NCI-H2081 (cell line): ENCODE measurements at places on chromosomes 7 and 10.

DNA sequence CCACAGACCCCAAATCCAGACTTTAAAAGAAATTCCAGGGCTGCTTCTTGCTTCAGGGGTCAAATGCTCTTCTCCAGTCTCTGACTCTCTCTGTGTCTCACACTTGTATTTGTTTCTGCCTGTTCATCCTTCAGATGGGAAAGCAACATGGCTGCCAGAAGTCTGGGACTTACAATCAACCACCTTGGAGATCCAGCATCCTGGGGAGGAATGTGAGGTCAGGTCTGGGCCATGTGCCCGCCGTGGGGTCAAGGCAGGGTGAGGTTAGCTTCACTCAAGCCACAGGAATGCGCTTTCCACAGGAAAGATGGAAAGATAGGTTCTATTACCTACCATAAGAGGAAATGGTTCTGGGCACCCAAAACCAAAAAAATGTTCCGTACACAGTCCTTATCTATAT, 34.3 kb upstream of the NPVF start:
- DNase-seq = no peak

- DNase-seq = no peak
These were observed 102.0 kb upstream of the ARMC3 start for GRCh38 chr10:22825841-22826240.

DNA sequence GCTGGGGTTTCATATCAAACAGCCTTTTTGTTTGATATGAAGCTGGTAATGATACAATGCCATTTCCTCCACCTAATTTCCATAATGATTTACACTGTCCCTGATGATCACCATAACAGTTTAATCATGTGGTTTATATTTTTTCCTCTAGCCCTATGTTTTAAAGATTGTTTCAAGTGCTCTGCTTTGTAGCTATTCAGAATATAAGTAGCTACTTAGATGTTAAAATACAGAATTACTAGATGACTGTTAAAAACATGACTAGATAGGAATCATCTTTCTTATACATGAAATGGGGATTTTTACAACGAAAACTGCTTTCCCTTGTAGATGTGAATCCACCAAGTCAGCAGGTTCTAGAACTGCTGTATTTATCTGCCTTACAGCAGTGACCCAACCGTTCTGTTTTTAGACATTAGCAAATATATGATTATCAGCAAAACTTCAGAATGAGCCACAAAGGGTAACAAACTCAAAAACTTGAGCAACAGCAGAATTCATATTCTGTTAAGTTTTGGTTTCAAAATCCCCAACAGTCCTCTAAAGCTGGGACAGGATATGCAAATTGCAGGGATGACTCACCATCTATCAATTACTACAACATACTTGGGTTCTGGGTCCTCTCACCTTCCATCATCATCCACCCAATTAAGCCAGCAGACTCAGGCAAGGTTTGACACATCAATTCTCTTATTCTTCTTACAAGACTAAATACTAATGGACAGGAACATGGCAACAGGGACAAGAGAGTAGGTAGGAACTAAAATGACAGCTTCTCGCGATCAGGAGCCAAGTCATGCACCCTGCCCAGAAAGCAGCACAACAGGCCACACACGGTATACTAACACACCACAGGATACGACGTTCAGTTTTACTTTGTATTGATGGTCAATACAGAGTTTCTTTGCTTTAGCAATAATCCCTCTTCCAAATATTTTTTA, 83.9 kb downstream of the PIP4K2A start:
- DNase-seq = no peak

- no peak for DNase-seq
These were observed 660 bp downstream of the GALNT17 start for GRCh38 chr7:71132377-71133231.

DNA sequence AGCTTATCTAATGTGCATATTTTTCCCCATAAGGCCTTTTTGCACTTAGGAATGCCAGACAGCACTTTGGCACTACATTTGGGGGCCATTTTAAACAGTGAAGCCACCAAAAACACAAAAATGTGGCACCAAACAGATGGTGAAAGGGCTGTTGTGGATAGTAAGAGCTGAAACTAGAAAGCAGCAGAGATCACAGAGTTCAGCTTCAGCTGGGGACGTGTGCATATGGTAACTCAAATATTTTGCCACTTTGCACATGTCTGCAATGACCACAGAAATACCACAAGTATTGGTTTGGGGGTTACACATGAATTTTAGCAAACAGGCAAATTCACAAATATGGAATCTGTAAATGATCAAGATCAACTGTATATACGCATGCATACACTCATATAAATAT, 72.8 kb downstream of the PODXL start:
- DNase-seq = no peak

- no peak for DNase-seq
These were observed 6.1 kb downstream of the ZNF277 start for GRCh38 chr7:112212571-112212970.

DNA sequence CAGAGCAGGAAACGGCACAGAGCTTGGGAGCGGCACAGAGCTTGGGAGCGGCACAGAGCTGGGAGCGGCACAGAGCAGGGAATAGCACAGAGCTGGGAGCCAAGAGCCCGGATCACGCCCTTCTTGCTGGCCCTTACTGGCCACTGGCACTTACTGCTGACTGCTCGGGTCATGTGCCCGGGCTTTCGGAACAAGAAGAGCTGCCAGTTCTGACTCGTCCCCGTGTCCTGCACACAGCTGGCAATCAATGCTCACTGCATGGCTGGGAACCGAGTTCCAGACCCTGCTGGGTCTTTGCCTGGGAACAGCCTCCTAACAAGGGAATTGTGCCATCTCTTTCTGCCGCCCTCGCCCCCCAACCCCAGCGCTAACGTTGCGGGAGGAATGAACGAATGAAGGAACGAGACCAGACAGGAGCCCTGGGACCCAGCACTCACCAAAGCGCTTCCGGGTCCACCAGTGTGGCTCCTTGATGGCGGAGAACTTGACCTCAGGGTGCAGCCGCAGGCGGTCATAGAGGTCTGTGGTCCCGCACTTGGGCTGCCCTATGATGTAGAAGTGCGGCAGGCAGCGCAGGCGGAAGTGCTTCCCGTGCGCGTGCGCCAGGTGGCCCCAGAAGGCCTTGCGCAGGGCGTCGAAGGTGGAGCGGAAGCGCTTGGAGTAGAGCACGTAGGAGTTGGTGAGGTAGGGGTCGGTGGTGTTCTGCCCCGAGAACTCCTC, 49.1 kb downstream of the CHST15 start:
- DNase-seq = no peak

DNA sequence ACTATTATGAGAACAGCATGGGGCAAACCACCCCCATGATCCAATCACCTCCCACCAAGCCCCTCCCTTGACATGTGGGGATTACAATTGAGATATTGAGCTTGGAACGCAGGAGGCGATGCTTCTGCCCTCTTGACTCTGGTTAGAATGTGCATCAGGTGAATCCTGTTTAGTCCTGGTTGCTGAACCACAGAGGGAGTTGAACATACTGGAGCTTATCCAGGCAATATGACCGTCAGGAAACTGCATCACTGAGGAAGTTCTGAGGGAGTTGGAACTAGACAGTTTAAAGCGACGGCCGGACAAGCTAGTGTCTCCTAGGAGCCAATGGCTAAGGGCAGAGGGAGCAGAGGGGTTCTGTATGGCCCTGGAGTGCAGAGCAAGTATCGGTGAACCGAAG, 31.8 kb upstream of the GARS1 start:
- DNase-seq = no peak
